ENCODE measurements at places on chromosomes 1 and 21.

- no peak for DNase-seq
Measured at GRCh38 chr1:93720956-93721626, 39.5 kb upstream of the BCAR3 start.

- DNase-seq = no peak
Measured at GRCh38 chr1:225825607-225826007, 15.7 kb downstream of the EPHX1 start.

DNA sequence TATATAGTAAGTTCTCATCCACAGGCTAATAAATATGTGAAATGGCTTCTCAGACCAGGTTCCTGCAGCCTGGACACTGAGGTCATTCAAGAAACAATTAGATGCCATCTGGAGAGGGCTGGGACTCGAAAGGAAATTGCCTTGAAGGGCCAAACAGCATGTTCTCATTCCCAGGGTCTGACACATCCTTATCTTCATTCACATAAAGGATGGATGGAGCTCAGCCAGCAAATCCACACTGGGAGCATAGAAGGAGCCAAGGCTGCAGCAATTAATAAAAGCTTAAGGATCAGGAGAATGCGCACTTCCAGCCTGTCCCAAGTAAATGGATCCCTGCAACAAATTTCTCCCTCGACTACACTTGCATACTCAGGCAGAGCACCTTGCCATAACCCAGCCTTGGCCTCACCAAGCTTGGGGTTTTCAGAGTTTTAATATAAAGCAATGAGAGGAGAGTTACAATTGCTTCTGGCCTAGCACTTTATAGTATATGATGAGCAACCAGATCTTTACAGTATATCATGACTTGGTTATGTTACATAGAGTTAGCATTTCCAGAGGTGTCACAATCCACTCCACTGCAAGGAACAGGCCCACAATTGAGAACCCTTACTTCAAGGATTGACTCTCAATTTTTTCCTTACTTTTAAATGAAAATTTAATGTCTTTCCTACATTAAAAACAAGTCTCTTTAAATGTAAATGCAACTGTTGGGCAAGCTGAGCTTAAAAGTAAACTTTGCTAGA is 55.9 kb downstream of the BCAR3 start:
- DNase-seq = no peak

- no peak for DNase-seq
Measured at GRCh38 chr1:202016022-202016810, 5.8 kb downstream of the ELF3 start.

GRCh38 chr1:41345434-41346075 is 15.7 kb upstream of the FOXO6 start:
- DNase-seq = no peak

GRCh38 chr1:18326211-18326897 is 154.4 kb upstream of the KLHDC7A start:
- DNase-seq = no peak

GRCh38 chr1:160406131-160406968 is 6.0 kb downstream of the VANGL2 start:
- no peak for DNase-seq

DNA sequence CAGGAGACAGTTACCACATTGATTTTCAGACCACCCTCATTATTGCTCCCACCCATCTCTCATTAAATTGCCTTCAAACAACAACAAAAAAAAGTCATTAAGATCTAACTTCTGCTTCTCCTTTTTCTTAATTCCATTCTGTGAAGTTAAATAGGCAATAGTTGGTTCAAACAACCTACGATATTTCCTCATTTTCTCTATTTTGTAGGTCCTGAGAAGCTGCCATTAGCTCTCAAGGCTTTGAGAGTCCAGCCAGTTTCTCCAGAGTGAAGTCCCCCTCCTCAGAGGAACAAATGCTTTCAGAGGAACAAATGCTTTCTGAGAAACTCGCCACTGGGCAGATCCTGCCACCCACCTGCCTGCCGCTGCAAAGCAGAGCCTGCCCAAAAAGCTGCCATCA is 125.6 kb downstream of the ETS2 start:
- no peak for DNase-seq

DNA sequence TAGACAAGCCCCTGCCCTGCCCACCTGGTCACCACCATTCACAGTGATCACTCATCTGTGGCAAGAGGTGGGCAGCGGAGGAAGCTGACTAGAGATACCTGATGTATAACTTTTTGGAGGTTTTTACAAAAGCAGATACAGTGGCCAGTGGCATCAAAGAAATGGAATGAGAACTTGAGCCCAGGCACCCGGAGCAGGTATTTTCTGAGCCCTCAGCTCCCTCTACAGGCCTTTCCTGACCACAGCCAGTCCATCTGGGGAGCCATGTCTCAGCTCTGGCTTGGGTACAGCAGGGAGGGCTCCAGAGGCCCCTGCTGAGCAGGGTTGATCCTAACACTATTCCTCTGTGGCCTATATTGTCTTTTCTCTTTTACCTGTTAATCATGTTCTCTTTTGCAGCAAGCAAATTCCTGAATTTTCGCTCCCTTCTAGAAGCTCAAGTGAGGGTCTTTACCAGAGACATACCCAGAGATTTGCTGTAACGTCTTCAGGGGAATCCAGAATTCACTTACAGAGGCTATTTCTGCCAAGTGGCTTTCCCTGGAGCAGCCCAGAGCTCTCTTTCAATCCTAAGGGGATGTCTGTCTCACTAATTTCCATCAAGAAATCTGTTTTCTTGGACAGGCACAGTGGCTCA is 27.3 kb downstream of the GPR157 start:
- peak; percentile 40 for DNase-seq

DNA sequence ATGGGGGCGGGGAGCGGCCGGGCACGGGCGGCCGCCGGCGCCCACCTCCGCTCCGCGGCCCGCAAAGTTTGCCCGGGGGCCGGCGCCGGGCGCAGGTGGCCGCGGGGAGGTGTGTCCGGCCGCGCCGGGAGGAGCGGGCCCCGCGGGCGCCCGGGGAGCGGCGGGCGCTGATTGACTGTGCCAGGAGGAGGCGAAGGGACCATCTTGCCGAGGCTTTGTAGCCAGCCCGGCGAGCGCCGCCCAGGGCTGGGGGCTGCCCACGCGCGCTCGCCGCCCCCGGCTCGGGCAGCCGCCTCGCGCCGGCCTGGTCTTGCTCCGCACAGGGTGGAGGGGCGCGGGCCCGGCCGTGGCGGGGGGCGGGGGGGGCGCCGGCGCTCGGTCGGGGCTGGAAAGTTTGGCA is 432 bp downstream of the EPHB2 start:
- no peak for DNase-seq

DNA sequence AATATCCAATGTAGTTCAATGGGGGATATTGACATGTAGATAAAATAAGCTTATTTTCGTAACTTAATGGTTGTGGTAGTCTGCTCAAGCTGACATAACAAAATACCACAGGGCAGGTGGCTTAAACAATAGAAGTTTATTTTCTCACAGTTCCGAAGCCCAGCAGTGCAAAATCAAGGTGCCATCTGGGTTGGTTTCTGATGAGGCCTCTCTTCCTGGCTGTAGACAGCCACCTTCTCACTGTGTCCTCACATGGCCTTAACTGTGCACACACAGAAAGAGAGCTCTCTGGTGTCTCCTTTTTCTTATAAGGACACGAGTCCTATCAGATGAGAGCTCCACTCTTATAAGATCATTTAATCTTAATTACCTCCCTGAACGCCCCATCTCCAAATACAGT is 64.8 kb upstream of the IPO9 start:
- no peak for DNase-seq

- no peak for DNase-seq
Measured at GRCh38 chr1:59672851-59673572, 141.7 kb upstream of the HOOK1 start.

GRCh38 chr1:78060857-78061563 is 15.2 kb downstream of the GIPC2 start:
- DNase-seq = no peak

- no peak for DNase-seq
Measured at GRCh38 chr1:185258676-185259075, 58.4 kb downstream of the IVNS1ABP start.

GRCh38 chr1:110726755-110727154 is 52.0 kb upstream of the KCNA3 start:
- DNase-seq = no peak

DNA sequence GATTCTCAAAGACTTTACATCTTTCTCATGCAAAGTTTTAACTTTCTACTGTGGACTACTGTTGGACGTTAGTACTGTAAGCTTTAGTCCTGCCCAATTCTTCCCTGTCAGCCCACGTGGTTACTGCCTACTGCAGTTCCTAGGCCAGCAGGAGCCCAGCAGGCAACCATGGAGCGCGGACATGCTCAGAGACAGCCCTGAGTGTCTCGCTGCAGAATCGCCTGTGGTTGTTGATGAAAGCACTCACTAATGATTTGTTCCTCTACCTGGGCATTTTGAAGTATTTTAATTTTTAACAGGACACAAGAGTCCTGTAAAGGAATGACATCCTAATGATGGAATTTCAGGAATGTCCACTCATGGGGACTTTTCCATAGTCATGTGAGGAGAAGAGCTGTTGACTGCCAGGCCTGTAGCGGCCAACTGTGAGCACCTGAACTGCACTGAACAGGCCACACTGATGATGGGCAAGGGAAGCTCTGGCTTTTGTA is 44.1 kb downstream of the PGBD5 start:
- no peak for DNase-seq

- no peak for DNase-seq
Measured at GRCh38 chr1:70727886-70728489, 316.9 kb downstream of the CTH start.

- DNase-seq = no peak
Measured at GRCh38 chr1:216750031-216750627, 26.9 kb upstream of the ESRRG start.

DNA sequence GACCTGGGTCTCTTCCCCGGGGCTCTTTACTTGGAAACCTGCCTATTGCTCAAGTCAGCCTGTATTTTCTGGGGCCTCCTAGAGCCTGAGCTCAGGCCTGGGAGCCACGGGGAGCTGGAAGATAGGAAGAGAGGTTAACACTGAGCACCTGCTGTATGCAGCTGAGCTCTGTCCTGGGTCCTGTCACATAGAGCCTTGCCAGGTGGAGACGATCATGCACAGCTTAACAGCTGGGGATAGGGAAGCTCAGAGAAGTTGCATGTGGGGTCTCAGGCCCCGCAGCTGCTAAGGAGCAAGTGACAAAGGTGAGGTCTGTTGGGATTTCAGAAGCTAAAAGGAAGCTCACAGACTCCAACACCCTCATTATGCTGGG is 127.4 kb upstream of the TMEM51 start:
- DNase-seq = no peak

GRCh38 chr1:27391511-27392095 is 819 bp upstream of the GPR3 start:
- DNase-seq = no peak

DNA sequence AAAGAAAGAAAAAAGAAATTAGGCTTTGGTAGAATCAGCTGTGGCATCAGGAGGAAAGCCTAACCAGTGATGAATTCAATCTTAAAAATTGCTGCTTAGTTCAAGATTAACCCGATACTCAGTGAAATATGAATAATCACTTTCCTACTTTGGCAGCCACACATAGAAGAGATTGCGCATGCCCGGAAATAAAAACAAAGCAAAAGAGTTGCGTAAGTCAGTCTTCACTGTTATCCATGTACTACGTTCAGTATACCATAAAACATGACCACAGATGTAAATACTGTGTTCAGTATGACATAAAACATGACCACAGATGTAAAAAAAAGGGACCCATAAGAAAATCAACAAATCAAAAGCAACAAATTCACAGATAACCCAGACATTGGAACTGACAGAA is 19.2 kb downstream of the CD1D start:
- DNase-seq = peak; percentile 59

DNA sequence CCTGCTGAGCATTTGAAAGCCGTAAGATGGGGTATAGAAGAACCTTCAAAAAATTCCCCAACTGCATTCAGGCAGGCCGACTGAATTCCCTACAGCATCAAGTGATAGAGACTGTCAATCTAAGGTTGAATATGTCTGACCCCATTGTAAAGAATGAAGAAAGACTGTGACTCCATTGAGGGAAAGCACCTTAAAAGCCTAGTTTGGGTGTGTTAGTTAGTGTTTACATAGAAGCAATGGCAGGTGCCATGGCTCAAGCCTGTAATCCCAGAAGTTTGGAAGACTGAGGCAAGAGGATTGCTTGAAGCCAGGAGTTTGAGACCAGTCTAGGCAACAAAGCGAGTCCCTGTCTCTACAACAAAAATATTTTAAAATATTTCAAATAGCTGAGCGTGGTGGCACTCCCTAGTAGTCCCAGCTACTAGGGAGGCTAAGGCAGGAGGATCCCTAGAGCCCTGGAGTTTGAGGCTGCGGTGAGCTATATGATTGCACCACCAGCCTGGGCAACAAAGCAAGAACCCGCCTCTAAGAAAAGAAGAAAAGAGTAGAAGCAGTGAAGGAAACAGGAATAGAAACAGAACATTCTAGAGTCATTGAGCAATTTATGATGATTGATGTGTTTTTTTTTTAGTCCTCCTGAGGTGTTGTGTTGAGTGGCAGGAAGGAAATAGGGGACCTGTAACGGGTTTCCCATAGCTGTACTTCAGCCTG is 15.4 kb downstream of the POLR3GL start:
- no peak for DNase-seq

- no peak for DNase-seq
Measured at GRCh38 chr21:44379991-44380865, 26.8 kb downstream of the TRPM2 start.

GRCh38 chr1:20660847-20661206 is 342 bp downstream of the DDOST start:
- DNase-seq = no peak

DNA sequence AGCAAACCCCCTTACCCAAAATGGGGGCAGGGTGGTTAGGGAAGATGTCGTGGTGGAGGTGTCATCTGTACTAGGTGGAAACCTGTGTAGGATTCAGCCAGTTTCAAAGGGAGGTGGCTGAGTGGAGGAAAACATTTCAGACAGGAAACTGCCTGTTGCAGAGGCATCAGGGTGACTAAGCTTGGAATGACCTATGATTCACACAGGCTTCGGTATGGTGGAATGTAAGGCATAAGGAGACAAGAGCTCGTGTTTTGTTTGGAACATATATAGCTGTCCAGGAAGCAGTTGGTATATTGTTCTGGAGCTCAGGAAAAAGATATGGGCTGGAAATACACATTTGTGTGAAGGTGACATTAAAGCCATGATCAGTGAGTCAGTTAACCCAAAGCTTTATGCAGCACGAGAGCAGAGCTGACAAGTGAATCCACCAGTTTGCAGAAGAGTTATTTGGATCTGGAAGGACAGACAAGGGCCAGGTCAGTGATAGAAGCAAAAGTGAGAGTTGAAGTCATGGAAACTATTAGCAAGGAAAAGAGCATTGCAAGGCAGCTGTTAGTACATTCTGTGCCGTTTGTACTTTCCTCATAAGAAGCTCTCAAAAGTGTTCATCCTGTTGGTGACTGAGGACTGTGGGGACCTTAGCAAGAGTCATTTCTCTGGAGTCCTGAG is 12.2 kb downstream of the UTP25 start:
- no peak for DNase-seq

- no peak for DNase-seq
Measured at GRCh38 chr1:6141592-6141991, 38.5 kb downstream of the CHD5 start.

- DNase-seq = no peak
Measured at GRCh38 chr21:42536601-42537000, 22.9 kb downstream of the SLC37A1 start.

- DNase-seq = no peak
Measured at GRCh38 chr1:101920577-101920976, 76.1 kb downstream of the OLFM3 start.
